Activated CD4-positive, alpha-beta memory T cell treated with anti-CD3 and anti-CD28 coated beads, Interleukin-2, amount 10 ng/mL, durations not matched to agents 7 days and 5 days (primary cell): ENCODE measurements at places on chromosomes 1 and 21. TPM values are rescaled to one million over a fixed set of nuclear protein-coding genes. Genes with fewer than 3 reads are reported as not detected.

DNA sequence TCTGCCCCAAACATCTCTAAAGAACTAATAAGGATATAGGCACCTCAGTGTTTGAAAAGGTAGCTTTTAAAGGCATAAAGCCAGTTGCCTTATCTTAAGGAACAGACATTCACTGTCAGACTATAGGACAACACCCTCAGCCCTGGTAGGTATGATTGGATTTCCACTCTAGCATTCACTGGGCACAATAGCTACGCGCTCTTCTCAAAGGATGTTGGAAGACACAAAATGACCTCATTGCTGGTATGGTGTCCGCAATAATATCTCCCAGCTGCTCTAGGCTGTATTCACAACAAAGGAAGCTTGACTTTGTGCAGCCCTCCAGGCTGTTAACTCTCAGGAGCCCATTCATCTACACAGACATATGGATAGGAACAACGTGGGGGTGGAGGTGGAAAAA lies 119.4 kb upstream of the CXADR start:
- no peak for DNase-seq

DNA sequence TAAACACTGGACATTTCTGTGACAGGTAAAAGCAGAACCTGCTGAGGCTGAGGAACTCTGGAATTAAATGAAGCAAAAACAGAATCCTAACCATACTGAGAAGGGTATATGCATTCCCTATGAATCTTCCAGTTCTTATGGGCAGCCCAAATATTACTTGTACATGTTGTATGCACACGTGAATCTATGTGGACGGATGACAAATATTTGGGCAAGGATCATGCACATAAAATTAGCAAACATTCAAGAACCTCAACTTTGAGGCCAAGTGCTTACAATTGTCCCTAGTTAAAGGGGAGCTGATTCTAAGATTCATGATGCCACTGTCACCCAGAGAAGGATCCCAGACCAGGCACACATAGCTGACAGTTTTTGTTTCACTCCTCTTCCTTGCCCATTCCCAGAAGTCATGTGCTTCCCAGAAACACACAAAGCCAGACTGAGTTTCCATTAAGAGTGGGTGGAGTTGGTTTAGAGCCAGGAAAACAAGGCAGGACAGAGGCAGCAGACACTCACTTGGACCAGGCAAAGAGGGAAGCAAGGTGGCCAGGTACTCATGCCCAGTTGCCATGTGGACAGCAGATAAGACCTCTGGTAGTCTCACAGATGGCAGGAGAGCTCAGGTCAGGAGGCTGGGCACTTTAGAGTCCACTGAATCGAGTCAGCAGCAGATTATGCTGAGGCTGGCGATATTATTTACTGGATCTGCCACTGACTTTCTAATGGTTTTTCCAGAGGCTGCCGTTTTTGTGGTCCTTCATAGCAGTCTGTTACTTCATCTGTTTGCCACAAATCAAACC lies 25.6 kb downstream of the AK2 start:
- DNase-seq = no peak

Gene RCAN3
- total RNA-seq = 62.6 TPM

DNA sequence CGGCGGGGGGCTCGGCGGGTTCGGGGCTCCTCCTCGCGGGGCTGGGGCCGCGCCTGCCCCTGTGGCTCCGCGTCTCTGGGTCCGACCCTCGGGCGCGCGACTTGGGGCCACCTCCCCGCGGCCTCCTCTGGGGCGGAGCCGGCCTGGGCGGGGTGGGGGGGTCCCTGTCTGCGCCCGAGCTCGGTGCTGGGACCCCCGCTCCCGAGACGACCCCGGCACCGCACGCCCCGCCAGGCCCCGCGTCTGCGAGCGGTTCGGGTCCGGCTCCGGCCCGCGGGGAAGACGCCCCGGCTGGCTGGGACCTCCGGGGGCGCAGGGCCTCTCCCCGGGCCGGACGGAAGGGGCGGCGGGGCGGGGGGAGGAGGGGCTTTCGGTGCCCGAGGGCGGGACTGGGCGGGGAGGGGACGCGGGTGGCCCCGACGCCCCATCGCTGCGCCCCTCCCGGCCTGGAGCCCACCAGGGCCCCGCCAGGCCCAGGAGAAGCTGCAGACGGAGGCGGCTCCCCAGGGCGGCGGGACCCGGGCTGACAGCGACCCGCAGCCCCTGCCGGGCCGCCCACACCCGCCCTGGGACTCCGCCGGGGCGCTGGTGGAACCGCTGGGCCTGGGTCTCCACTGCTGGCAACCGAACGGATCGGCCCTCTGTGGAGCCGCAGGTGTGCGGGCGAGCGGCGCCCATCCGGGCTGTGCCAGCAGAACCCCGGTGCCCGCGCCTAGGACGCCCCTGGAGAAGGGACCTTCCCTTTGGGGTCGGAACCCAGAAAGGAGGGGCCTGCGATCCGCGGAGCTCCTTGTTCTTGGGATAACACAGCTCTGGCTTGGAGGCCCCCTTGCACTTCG lies 610 bp downstream of the COL6A2 start:
- peak; percentile 9 for DNase-seq

GRCh38 chr1:113226148-113226547 lies 153.2 kb downstream of the LRIG2 start:
- peak; percentile 47 for DNase-seq

DNA sequence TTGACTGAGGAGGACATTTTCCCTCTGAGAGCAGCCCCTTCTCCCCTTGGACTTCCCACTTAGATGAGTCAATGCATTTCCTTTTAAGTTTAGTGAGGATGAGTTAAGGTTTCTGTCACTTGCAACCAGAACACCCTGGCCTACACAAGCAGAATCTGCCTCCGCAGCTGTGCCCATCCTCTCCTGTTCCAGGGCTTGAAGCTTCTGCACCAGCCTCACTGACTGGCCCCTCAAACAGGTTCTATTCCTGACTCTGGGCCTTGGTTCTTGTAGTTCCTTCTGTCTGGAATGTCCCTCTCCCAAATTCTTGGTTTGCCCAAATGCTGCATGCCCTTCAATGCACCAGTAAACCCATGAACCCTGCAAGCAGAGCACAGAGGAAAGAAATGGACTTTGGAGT lies 394.4 kb downstream of the PTPRU start:
- no peak for DNase-seq

DNA sequence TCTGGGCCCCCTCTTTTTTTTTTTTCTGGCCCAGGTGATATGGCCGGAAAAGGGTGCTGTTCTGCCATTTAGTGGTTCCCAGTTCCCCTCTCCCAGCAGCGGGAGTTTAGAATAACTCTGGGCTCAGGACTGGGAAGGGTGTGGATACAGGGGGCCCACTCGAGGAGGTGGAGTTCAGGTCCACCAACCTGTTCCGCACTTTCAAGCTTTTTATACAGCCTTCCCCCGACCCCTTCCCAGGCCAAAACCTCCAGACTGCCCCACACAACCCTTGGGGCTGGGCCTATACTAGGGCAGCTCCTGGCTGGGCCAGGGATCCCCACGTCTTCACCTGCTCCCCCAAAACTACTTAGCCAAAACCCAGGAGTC lies 402 bp downstream of the PLEKHG5 start:
- no peak for DNase-seq

GRCh38 chr1:25338986-25339385 lies 852 bp downstream of the TMEM50A start:
- no peak for DNase-seq

DNA sequence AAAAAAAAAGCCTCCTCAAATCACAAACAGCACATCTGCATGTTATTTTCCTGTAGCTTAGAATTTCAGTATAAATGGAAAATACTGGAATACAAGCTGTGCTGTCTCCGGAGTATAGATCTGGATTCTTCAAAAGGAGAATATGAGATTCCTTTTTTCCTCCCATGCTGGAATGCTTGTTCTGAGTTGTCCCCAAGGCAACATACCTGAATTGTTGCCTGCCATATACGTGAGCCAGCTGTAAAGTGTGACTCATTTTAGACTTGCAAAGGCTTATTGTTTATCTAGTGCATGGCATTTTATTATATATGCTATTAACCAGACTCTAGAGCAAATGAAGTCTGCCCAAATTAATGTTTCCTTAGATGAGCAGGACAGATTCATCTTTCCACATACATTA lies 95.0 kb upstream of the C1orf105 start:
- DNase-seq = no peak

Gene PLA2G2C
- 0.18 TPM for total RNA-seq

- DNase-seq = no peak
Measured at GRCh38 chr1:77732090-77732489, 27.6 kb downstream of the USP33 start.

Gene ASPM
- total RNA-seq = 75.7 TPM

GRCh38 chr1:168470901-168471431 lies 72.8 kb downstream of the XCL2 start:
- no peak for DNase-seq

- DNase-seq = no peak
Measured at GRCh38 chr1:145980457-145980994, 15.9 kb downstream of the TXNIP start.

Gene GIPC2
- 0.15 TPM for total RNA-seq

DNA sequence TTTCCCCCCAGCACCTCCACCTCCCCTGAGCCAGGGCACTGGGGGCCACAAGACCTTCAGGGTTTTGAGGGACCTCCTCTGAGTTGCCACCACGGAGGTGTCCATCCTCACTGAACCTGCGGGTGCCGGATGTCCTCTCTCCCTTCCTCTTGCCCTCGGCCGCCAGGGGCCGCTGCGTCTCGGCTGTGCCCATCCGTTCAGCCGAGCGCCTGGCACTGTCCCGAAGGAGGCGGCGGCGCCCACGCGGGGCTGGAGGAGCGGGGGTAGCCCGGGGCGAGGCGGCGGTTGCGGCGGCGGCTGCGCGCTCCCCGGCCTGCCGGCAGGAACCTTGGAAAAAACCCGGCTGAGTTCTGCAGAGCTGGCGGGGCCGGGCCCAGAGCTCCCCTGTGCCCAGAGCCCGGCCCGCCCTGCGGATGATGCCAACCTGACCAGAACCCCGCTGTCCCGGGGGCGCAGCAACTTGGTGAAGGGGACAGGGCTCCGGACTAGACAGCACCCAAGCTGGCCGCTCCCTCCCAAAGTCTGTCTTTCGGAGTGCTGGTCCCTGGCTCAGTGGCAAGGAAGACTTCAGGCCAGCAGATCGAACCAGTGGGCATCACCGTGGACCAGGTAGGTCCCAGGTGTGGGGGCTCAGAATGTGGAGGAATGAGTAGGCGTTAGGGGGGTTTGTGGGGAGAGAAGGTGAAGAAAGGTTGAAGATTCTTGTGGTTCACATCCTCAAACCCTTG lies 3.7 kb upstream of the PPM1J start:
- DNase-seq = peak; percentile 81

DNA sequence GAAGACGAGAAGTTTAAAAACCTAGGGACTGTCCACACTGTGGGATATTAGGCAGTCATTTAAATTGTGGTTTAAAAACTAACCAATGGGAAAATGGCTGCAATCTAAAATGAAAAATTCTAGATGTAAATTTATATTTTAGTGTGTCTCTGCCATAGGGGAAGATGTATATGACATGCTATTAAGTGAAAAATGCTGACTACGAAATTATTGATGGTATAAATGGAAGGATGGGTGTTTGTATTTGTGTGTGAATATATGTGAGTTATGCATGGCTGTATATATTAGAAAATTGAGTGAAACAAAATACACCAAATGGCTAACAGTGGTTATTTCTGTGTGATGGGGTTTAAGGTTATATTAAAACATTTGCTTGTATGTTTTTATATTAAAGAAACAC lies 260.7 kb downstream of the AJAP1 start:
- DNase-seq = no peak

Gene CHIA
- not detected for total RNA-seq

Gene ST6GALNAC3
- not detected for total RNA-seq

DNA sequence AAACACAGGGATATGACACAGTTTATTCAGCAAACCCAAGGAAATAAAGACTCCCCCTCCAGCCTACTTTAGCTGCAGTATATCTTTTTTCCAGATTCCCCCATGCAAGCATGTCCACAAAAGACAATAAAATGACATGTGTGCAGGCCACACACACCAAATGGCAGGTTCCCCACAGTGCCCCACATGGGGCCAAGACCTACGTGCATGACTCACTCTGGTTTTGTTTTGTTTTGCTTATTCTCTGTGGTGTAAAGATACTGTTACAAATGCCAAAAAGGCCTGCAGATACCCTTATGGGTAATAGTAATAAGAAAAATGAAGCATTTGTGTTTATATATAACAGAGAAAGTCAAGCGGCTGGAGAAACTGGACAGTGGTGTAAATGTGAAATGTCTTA lies 71.6 kb downstream of the RD3 start:
- DNase-seq = peak; percentile 26

DNA sequence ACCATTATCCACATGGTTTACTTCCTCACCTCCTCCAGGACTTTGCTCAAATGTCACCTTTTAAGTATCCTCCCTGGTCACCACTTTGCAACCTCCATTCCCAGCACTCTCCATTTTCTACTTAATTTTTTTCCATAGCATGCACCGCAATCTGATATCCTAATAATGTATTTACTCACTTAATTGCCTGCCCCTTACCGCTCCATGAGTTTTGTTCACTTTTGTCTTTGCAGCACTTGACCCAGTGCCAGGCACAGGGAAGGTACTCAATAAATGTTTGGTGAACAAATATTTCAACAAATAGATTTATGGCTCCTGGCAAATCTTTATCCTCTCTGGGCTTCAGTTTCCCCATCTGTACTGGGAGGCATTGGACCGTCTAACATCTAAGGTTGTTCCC lies 53.6 kb downstream of the UBE2T start:
- no peak for DNase-seq

Gene CELA2A
- not detected for total RNA-seq

- DNase-seq = no peak
Measured at GRCh38 chr1:171780583-171781175, 781 bp upstream of the METTL13 start.
